HL-60 (cell line): ENCODE measurements at places on chromosomes 1 and 21.
A peak's percentile ranks its signal among the peaks of the same experiment; 100 is the strongest.

DNA sequence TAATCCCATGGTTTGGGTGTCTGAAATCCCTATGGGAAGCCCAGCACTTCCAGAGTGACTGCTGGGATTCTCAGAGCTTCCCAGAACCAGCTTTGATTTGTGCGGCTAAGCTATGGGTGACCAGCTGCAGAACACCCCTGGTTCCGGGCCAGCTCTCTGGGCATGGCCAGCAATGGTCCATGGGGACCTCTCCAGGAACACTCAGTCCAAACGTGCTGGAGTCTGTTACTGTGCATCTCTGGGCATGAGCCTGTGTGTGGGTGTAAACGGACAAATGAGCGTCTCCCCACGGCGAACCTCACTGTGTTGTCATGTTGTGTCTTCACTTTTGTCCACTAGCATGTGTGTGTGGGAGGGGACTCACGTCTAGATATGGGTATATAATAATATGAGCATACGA is 54.4 kb downstream of the MAB21L3 start:
- no peak for DNase-seq

DNA sequence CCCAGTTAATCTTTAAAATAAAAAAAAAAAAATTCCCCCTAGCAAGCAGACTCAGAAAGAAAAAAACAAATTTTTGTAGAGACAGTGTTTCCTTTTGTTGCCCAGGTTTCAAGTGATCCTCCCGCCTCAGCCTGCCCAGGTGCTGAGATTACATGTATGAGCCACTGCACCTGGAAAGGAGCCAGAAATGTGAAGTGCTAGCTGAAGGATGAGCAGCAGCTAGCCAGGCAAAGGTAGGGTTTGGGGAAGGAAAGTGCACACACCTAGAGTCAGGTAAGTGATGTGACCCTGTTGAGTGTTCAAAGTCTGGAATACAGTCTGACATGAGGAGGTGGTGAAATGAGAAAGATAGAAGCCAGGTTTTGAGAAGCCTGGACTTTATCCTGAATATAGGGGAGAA is 1.7 kb downstream of the AKR1A1 start:
- DNase-seq = no peak

DNA sequence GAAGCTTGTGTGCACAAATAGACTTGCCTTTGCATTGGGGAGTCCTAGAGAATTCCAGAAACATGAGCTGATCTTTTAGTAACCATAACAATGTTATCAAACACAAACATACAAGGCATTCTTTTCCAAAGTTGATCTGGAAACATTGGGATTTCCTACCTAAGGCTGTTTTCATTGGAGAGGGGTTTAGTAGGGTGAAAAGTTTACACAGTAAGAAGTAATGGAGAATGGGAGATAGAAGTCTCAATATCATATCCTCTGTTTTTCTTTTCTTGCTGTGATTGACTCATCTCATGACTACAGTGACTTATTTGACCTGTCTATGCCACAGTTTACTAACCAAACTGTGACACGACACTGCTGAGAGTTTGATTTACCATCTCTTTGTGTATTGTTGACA is 65.6 kb upstream of the PLA2G4A start:
- DNase-seq = no peak

GRCh38 chr1:65068202-65069010 is 79.6 kb upstream of the AK4 start:
- no peak for DNase-seq

DNA sequence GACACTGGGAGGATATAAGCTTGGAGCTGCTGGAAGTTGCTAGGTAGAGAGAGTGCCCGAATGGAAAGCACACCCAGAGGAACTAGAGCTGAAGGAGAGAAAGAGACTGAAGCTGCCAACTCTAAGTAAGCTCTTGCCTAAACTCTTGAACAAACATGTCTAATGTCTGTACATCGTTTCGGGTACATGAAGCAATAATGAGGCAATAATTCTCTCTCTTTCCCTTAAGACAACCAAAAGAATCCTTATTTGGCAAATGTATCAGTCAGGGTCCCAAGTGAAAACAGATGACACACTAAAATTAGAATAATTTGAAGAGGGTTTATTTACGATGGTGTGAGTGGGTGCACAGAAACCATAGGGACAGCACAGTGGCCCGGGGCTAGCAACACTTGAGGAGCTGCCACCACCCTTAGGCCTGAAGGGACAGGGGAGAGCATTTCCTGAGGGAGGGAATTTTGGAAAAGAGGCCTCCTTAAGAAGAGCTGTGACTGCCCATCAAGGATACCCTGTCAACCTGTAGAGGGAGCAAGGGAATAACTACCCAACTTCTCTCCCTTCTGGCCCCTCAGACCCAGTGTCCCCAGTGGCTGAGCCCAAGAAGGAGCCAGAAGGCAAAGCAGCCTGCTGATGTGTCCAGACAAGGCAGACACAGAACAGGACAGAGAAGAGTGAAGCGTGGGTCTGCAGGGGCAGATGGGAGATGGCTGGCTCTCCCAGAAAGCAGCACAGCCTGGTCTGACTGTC is 36.1 kb upstream of the KHDRBS1 start:
- peak; percentile 13 for DNase-seq

DNA sequence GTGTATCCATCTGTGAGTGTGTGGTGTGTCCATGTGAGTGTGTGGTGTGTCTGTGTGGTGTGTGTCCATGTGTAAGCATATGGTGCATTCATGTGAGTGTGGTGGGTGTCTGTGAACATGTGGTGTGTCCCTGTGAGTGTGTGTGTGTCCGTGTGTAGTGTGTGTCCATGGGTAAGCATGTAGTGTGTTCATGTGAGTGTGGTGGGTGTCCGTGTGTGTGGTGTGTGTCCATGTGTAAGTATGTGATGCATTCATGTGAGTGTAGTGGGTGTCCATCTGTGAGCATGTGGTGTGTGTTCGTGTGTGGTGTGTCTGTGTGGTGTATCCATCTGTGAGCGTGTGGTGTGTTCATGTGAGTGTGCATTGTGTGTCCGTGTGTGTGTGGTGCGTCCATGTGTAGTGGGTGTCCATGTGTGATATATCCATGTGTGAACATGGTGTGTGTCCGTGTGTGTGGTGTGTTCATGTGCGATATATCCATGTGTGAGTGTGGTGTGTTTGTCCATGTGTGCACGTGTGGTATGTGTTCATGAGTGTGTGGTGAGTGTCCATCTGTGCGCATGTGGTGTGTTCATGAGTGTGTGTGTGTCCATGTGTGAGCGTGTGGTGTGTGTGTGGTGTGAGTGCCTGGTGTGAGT is 12.3 kb downstream of the SLC19A1 start:
- DNase-seq = no peak

DNA sequence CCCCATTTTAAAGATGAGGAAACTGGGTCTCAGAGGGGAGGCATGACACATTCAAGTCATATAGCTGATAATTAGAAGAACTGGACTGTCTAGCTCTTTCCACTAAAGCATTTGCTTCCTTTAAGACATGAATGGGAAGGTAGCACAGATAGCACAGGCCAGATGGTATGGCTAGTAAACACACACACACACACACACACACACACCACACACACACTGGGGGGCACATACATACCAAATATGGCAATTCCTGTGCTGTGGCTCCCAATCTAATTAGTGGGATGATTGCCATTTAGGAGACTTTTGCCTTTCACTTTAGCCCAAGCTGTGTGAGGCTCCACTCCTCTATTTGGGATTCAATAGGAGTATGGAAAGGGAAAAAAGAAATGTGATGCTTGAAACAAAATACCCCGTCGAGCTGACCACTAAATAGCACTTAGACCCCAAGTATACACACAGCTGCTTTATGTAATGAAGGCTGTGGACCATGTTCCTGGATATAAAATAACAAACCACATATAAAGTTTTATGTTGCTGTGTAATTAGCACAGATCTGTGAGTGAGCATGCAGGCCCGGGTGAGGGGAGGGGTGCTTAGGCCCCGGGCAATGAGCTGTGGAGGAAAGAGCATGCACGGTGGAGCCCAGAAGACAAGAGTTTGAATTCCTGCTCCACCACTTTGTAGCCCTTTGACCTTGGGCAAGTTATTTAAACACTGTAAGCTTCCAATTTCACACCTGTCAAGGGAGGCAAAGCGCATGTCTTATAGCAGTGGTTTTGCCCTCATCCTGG is 6.8 kb upstream of the TRABD2B start:
- no peak for DNase-seq

- no peak for DNase-seq
These were observed 13.3 kb downstream of the SLC6A17 start for GRCh38 chr1:110163591-110163990.

- no peak for DNase-seq
These were observed 15.1 kb upstream of the JUN start for GRCh38 chr1:58798910-58799442.

DNA sequence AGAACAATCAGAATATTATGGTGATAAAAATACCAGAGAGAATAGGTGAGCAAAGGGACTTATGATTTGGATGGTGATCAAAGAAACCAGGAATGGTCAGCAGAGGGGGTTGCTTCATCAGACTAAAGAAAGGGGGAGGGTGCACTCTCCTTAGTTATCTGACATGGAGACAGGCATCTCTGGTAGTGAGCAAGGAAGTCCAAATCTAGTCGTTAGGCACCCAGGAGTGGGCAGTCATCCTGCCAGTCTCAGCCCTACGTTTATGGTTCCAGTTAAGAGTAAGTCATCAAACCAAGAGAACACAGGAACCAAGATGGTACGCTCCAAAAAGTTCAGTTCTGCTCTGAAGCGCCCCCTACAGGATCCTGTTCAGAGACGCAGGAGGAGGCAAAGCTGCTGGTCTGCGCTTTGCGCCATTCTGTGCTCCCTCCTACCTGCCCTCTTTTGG is 28.6 kb downstream of the EBNA1BP2 start:
- no peak for DNase-seq

DNA sequence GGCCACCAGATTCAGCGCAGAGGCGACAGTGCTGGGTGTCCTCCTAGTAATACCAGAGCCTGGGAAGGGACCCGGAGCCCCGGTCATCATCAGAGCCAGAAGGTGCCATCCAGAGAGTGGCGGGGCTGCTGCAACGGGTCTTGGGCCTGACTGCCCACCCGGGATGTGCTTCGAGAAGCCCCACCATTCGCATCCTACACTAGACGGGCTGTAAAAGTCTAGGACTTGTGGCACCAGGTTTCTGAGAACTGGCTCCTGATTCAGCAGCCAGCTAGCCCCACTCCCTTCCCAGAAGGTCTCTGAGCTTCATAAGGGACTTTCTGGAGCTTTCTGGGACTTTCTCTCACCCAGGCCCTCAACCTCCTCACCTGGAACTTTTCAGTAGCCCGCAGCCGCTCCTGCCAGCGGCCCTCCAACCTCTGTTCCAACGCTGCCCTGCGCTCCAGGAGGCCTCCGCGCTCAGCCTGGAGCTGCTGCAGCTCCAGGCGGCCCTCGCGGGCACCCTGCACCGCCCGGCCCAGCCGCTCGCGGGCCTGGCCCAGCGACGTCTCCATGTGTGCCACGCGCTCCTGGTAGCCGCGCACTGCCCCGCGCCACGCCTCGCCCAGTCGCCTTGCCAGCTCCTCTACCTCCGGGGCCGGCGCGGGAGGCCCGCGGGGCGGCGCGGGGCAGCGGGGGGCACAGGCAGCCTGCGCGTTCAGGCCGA is 940 bp downstream of the NES start:
- DNase-seq = no peak

DNA sequence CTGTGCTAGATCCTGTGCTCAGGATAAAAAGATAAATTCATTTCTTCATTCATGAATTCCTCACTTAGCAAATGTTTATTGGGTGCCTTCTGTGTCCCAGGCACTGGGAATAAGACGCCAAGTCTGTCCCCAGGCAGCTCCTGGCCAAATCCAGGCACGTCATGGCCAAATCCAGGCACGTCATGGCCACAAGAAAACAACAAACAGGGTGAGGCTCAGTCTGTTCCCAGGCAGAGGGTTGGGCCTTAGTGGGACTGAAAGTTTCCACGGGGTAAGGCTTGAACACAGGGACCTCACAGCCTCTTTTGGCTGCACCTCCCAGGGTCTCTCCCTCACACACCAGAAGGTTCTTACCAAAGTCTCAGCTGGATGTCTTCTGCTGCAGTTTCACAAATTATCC is 95.7 kb downstream of the PAX7 start:
- no peak for DNase-seq

DNA sequence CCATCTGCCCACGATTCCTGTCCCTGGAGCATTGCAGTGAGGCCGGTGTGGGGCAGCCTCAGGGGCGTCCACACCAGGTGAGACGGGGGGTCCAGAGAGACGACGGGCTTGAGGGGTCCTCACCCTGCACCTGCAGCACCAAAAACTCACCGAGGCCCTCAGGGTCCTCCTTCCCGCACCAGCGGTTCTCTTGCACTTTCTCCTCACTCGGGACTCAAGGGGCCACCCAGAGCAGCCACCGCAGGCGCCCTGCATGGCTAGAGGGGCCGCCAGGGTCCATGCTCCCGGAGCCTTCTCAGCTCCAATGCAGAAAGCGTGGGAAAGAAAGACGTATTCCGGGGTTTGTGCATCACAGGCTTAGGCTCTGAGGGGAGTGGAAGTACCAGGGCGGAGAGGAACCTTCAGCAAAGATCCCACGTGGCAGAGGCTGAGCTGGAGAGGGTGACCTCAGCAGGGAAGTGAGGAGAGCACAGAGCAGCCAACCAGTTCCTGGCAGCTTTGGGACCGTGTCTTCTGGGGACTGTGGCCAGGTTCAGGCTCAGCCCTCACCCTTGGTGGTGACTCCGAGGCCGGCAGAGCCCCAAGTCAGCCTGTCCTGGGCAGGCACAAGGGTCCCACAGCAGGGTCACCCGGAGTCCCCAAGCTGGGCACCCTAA is 19.5 kb upstream of the COL6A2 start:
- DNase-seq = no peak

DNA sequence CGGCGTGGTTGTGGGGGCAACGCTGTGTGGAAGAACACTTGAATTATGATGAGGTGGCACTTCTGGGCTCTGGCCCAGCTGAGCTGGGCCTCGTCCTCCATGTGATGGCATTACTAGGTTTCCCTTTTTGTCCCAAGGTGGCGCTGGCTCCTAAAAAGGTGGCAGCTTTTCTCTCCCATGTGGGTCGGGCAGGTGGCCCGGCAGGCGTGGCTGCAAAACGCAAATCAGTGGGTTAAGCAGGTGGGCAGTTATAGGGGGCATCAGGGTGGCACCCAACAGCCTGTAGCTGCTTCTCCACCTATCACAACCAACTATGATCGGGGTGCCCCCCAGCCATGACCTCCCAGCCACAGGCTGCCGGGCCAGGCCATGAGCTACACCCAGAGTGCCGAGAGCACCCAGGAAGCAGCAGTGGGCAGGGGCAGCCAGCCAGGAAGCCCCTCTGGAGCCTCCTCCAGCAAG is 59.6 kb downstream of the KCNAB2 start:
- DNase-seq = peak; percentile 27

GRCh38 chr1:57088653-57089052 is 122.8 kb upstream of the C8B start:
- DNase-seq = no peak
